Activated T-helper 1 cell treated with anti-CD3 and anti-CD28 coated beads, Interleukin-2, amount 50 U/mL, for 16 hours (primary cell): ENCODE measurements at places on chromosomes 2 and 18.

DNA sequence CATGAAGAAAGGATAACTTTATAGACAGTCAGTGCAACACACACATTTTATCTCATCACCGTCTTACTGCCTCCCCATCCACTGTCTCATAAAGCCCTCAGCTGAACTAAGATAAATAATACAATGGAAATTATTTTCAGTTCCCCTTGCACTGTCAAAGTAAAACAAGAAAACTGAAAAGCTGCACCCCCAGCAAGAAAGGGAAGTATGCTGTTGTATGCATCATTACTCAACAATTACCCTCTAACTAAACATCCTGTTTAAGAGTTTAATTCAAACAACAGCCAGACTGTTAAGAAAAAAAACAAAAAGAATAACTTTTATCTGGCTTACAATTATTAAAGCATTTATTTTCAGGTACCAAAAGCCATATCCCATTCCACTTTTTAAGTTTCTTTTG is 25.0 kb downstream of the MPPE1 start:
- DNase-seq: no peak

- no peak for DNase-seq
Measured at GRCh38 chr2:38933653-38934052, 44.0 kb downstream of the ARHGEF33 start.

GRCh38 chr2:207330912-207331311 is 165.2 kb upstream of the KLF7 start:
- no peak for DNase-seq

DNA sequence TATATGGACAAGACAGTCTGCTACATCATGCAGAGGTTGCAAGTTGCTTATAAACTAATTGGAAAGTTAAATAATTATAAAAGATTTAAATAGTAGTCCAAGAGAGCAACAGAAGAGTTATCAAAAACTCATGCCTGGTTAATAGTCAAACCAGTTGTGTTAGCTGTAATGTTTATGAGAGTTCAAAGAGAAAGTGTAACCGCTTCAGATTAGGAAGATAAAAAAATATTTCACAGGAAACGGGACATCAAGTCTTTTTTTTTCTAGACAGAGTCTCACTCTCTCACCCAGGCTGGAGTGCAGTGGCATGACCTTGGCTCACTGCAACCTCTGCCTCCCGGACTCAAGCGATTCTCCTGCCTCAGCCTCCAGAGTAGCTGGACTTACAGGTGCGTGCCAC is 34.6 kb upstream of the RNF125 start:
- DNase-seq: no peak

DNA sequence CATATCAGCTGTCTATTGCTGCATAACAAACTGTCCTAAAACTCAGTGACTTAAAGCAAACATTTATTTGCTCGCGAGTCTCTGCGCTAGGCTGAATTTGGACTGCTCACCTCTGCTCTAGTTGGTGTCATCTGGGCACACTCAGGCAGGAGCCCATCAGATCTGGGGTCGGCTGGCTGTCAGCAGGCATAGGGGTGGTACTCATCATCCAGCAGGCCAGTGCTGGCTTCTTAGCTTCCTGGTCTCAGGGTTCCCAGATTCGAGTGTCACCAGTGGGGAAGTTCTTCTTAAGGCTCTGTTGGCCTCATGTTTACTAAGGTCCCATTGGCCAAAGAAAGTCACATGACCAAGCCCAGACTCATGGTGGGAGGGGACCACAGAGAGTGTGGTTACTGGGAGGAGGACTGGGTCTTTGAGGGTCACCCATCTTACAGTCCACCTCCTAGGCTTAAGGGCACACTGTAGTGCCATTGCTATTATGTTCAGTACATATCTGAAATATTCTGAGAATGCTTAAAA is 71.6 kb upstream of the ATG16L1 start:
- DNase-seq: no peak

- no peak for DNase-seq
Measured at GRCh38 chr2:221848286-221848685, 276.2 kb upstream of the EPHA4 start.

DNA sequence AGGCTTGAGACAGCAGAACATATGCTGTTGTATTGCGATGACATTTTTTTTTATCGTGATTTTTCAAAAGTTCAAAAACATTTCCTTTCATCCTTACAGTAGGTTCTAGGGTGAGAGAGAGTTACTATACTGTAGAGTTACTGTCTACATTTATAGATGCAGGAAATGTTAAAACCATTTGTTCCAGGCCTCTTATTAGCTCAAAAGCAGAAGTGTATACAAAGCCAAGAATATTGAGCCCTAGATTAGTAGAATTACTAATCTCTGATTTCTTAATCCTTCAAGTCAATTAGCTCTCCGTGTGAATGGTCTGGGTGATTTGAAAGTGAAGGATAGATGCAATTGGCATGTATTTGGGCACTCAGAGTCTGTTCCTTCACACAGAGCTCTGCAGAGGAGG is 73.1 kb downstream of the MAPRE2 start:
- DNase-seq: no peak

DNA sequence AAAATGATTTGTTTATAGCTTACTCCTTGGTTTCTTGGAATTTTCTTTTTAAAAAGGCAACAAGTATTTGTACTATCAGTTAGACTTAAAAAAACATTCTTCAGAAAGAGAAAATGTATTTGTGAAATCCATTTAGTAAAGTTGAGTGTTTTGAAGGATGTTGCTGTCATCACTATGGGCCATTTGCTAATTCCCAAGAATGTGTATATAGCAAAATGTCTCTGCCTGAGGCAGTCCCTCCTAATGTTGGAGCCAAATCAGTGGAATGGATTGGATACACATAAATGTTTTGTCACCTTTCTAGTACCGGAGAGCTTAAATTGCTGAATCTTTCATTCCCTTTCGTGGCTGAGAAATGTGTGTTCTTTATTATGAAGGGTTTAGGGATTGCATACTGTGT is 890.2 kb upstream of the ZEB2 start:
- DNase-seq: no peak

DNA sequence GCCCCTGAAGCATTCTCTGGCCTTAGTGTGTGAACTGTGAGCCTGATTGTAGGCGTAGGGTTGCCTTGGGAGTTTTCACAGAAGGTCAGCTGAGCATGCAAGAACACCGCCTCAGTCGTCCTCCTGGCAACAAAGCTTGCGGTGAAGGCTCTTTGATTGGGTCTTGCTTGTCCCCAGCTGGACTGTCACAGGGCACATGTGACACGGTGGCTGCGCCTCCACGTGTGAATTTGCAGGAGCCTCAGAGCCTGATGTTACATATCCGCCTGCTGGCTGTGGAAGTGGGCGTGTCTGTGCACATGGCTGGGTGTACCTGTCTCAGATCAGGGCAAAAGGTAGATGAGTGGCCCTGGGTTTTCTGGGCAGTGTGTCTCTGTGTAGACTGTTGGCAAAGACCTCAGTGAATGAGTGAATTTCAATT is 228.7 kb downstream of the HAUS1 start:
- no peak for DNase-seq

DNA sequence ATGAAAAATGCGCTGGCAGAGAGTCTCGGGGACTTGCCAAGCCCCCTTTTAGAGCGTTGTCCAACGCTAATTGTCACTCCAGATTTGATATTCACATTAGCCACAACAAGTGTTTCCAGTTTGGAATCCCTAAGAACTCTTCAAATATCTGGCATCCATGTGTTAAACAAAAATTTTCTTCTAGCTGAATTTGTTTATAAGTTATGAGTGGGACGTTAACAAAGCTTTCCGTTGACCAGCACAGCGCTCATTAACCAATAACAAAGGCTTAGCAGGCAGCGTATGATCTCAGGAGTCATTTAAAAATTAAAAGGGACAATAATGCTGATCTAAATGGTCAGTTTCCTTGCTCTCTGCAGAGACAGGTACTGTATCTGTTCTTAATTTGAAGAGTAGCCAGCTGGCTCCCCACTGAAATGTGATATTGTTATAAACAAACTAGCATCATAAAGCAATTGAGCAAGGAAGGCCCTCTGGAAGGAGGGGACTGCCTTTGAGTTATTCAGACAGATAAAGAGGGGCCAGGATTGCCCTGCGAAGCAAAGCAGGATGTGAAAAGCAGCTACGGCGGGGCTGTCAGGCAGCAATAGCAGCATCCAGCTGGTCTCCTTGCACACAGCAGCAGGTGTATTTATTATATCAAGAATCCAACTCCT is 337.2 kb upstream of the SALL3 start:
- no peak for DNase-seq

GRCh38 chr2:174590928-174591648 is 6.5 kb downstream of the WIPF1 start:
- no peak for DNase-seq

DNA sequence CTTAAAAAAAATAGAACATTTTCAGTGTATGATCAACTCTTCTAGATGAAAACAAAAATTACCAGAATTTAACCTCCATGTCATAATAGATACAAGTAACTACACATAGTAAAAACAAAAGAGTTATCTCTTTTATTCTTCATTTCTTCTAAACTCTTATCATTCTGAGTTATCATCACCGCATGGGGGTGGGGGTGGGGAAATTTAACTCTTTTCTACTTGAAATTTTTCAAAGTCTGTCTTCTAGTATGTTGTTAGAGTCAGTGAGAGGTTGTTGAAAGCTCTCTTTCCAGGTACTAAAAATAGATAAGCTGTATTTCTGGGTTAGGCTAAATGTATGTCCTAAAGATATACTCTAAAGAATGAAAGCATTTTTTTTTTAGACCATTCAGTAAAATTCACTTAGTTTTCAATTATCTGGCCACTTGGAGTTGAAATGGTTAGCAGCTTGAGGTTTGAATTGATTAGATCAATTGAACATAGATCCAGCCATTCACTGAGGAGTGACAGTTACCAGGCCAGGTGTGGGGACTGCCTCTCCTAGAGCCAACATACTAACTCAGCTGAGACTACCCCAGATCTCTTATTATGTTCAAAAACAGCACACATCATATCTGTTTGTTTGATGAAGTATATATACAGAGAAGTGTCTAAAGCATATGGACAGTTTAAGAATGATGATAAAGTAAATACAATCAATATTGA is 220.7 kb downstream of the IKZF2 start:
- no peak for DNase-seq

GRCh38 chr2:236498369-236498768 is 71.3 kb upstream of the ACKR3 start:
- no peak for DNase-seq

DNA sequence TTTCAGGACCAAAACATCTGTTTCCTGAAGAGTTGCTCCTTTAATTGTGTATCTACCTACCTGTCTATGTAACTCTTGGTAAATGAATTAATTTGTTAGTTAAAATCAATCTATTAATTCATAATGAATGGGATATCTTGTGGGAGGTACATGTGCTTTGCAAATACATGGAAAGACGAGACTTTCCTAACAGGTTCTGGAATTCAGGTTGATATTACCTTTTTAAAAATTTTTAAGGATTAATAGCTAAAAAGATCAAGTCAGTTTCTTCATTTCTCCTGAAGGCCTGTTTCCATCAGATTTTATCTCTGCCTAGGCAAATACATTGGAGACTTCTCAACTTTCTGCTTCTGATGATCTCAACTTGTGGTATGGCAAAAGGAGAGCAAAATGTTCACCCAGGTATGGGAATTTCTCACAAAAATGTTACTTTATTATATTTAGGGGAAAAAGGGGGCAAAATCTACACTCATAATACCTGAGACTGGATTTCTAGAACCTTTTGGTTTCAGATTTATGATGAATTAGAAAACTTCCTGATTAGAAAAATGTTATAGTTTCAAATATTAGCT is 7.4 kb downstream of the TFPI start:
- no peak for DNase-seq

DNA sequence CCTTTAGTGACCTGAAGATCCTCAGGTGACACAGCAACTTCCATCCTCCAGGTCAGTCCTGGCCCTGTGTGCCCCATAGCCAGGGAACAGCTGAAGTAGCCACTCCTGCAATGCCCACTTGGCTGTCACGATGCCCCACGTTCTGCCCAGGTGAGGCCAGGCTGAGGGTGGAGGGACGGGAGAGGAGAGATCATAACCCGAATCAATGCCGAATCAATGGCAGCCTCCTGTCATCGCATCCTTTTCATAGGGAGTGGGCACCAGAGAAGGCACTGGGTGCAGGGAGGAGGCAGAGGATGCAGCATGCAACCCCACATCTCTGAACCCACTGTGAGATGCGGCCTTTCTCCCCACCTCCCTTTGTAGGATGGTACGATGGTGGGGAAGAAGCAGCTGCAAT is 75.3 kb upstream of the EPC2 start:
- no peak for DNase-seq

- no peak for DNase-seq
Measured at GRCh38 chr2:220466251-220466691, 838.8 kb downstream of the SLC4A3 start.

- no peak for DNase-seq
Measured at GRCh38 chr2:30974554-30974953, 163.7 kb downstream of the GALNT14 start.

DNA sequence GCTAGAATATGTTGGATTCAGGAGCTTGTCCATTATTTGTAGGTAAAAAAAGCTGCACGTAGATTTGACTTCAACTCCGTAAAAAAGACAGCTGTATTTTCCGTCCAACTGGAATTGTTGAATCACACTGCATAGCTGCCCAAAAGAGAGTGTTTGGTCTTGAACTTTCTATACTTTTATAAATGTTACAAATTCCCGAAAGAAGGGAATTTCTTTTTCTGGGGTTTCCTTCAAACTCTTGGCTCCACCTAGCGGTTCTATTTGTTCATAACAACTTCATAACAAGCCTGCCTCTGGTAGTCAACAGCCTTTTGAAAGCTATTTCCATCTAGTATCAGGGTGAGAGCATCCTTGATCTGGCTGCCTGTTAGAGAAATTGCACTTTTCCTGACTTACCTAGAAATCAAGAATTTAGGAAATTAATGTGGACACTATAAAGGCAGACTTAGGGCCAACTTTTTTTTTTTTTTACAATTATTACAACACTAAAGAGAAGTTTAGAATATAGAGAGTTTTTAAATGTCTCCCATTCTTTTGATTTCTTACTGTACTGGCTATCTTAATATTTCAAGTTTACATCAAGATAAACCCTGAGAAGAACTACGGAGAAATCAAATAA is 48.1 kb downstream of the TMEM185B start:
- DNase-seq: no peak

DNA sequence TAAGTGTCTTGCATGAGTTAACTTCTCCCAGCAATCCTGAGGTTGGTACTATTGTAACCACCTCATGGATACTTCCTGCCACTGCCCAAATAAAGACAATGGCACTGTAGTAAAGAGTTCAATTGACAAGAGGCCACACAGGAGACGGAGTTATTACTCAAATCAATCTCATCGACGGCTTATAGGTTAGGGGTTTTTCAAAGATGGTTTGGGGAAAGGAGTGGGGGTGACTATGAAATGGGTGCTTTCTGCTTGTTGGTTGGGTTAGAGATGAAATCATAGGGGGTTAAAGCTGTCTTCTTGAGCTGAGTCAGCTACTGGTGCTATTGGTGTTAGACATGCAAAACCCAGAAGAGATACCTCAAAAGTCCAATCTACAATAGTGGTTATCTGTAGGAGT is 1258.0 kb upstream of the ZEB2 start:
- no peak for DNase-seq

GRCh38 chr2:110099038-110099425 is 16.6 kb downstream of the MALL start:
- no peak for DNase-seq

DNA sequence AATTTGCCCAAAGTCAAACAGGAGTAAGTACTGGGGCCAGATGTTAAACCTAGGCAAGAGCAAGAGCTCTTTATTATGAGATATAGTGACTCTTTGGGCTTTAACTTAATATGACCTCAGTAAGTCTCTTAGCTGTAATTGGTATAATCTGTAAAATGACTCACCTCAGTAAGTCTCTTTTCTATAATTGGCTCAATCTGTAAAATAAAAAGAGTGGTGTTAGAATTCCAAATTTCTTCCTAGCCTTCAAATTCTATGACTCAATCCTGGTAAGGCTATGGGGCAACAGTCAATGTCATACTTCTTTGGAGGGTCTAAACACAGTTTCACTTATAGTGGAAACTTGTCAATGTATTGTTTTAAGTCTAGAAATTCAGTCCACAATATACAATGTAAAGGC is 1608.9 kb upstream of the PIK3C3 start:
- DNase-seq: no peak
